ENCODE measurements at places on chromosomes 1 and 21. TPM values are rescaled to one million over a fixed set of nuclear protein-coding genes. Genes with fewer than 3 reads are reported as not detected.

GRCh38 chr1:161119092-161119903 lies 1.4 kb downstream of the NIT1 start:
- DNase-seq = peak; percentile 87

DNA sequence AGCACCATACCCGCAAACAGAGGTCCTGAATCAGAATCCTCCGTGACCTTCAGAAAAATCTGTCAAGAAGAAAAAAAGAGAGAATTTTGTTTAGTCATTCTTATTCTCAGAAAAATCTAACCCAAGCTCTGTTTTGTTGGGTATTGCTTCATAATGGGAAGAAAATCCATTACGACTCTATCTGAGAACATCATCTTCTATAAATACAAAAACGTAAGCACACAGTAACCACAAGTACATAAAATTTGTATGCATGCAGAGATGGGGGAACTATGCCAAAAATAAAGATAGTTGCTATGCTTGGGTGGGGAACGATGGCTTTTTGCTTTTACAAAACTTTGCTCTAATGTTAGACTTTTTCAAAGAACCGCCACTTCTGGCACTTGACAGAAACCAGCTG lies 84.2 kb downstream of the ABCA4 start:
- DNase-seq = no peak

- peak; percentile 81 for DNase-seq
Measured at GRCh38 chr1:157269656-157270375, 131.6 kb upstream of the ETV3 start.

CLDN17 gene
- not detected for total RNA-seq

C1orf185 gene
- not detected for total RNA-seq

KRTAP10-6 gene
- total RNA-seq = not detected

DYRK1A gene
- total RNA-seq = 98.2 TPM

Measured in Karpas-422 (cell line).